Esophagus muscularis mucosa (tissue), 4 donors: ENCODE measurements at places on chromosomes 7 and 10. TPM values are rescaled to one million over a fixed set of nuclear protein-coding genes. Genes with fewer than 3 reads are reported as not detected.

Gene LRIT1
- total RNA-seq: not detected

Gene TSPAN12
- 6.5 TPM for total RNA-seq

Gene RADIL
- 12.1 TPM for total RNA-seq

Gene TET1
- total RNA-seq: 9.6 TPM

GRCh38 chr7:70772891-70773290 is 359.1 kb upstream of the GALNT17 start:
- no peak for DNase-seq

DNA sequence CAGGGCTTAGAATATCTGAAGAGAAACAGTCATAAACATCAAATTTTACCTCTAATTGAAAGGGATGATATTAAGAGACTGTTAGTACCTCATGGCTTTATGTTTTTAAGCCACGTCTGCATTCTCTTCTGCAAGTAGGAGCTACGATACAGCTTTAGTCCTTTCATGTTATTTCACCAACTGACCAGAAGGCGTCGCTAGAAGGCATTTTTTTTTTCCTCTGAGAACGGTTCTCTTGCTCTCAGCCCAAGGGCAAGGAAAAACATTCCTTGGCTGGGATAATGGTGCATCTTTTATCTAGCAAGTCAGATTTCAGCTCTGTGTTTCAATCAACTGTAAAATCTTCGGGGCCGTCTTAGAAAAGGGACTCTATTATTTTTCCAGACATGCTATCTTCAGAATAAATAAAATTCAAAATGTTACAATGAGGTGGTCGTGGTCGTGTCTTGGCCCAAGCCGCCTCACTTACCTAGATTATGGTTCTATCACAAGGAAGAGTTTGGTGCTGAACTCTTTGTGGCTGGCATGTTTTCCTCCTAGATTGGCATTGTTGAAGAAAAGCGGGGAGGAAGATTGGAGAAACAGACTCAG is 41.6 kb upstream of the LYZL2 start:
- no peak for DNase-seq

GRCh38 chr10:50623663-50624412 is at the start of gene SGMS1:
TSS of gene SGMS1 (minus strand) at chr10:50623956. CDS start at chr10:50344114, 279,842 bp downstream.
- peak; percentile 94 for DNase-seq

DNA sequence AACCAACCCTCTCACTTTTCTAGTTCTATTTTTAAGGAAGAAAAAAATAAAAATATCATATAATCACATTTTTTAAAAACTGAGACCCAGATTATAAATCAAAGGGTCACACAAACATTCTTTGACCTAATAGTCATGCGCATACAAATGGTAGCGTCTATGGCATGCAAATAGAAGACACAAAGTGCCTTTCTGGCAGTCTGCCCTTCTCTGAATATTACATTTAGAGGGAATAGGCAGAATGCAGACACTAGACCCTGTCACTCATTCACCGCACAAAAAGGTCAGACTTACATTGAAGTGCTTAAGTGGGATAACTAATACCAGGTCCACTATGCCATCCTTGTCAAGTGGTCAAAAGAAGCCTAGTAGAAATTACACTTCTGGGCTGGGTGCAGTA is 26.5 kb upstream of the FHIP2A start:
- no peak for DNase-seq

DNA sequence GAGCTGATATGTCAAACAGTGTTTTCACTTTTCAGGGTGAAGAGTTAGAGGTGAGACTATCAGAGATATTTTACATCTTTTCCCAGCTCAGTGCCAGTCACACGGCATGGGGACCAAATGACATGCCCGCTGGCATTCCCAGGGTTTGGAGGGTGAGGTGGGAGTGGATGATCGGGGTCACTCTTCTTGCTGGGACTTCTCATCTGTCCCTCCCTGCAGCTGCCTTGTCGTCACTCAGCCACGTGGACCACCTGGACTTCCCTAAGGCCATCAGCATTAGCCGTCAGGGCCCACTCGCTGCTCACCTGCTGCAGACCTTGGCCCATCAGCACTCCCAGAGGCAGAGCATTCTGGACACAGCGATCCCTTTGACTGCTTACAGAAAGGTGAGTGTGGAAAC is 301.8 kb downstream of the DNAJB6 start:
- no peak for DNase-seq

GRCh38 chr7:1247527-1248041 is 14.9 kb downstream of the UNCX start:
- no peak for DNase-seq

GRCh38 chr7:81993186-81993585 is 223.3 kb upstream of the HGF start:
- no peak for DNase-seq

GRCh38 chr10:117673230-117674010 is 130.9 kb downstream of the EMX2 start:
- no peak for DNase-seq

DNA sequence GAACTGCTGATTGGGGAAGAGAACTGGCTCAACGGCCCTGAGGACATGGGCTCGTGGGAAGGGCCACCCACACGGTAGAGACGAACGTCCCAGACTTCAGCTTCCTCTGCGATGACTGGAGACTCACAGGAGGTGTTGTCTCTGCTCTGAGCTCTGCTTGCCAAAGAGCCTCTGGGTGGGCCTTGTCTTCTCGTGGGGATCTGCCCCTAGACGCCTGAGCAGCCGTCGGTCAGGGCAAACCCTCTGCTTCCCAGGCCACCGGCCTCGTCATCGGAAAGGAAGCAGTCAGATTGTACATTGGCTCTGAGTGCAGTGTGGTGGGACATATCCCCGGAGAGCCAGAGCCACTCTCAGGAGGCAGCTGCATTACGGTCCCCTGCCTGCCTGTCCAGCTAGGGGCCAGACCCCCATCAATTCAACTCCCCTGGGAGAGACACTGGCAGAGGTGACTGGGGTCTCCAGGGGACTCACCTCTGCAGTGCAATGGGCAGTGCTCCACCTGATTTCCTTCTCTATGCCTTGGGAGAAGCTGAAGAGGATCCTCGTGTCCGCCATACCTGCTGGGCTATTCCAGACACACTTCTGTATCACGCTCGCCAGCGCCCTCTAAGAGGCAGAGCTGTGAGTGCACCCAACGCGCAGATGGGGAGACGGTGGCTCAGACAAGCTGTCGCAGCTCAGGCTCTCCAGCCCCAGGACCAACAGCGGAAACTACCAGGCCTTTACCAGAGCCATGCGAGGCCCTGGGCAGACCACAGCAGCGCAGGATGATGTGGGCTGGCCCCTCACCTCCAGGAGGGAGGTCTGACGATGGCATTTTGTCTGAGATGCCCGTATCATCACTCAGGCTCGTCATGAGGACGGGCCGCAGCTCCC is 227.4 kb downstream of the TCERG1L start:
- DNase-seq: no peak

DNA sequence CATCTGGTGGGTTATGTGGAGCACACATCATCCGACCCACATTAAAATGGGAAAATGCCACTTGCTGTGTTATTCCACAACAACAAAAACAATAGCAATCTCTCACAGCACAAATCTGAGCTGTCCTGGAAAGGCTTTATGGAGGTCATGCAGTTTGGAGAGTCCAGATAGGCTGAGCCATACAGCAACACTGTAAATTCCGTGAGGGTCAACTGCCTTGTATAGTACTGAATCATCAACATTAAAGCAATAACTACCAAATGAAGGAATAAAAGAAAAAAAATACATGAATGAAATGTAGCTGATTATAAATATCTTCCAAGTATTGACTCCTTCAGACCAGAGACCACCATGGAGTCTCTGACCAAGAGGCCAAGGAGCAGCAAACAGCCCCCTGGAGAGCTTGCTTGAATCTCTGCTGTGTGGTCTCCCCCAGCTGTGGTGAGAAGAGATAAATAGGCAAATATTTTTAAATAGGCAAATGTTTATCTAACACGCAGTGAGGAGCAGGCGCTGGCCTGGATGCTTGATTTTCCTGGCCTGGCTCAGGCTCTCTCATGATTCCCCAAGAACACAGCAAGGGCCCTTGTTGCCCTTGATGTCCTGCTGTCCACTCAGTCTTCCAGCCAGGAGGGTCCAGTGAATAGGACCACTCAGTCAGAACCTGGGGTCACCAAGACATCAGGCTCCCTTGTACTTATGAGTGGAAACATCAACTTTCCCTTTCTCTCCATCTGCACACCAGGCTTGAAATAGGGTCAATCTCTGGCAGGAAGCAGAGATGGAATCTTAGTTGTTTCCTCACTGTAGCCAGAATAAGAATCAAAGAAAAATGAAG is 1021.3 kb downstream of the XPNPEP1 start:
- DNase-seq: no peak

GRCh38 chr7:159237022-159237653 is 92.5 kb upstream of the VIPR2 start:
- peak; percentile 75 for DNase-seq

DNA sequence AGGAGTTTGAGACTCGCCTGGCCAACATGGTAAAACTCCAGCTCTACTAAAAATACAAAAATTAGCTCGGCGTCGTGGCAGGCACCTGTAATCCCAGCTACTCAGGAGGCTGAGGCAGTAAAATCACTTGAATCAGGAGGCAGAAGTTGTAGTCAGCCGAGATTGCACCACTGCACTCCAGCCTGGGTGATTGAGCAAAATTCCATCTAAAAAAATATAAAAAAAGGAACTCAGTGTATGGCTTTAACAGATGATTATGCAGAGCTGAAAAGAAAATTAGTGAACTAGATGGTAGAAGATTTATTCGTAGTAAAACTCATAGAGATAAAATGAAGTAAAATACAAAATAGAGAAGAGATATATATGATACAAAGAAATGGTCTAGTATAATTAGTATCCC is 12.6 kb upstream of the CNOT4 start:
- DNase-seq: no peak

DNA sequence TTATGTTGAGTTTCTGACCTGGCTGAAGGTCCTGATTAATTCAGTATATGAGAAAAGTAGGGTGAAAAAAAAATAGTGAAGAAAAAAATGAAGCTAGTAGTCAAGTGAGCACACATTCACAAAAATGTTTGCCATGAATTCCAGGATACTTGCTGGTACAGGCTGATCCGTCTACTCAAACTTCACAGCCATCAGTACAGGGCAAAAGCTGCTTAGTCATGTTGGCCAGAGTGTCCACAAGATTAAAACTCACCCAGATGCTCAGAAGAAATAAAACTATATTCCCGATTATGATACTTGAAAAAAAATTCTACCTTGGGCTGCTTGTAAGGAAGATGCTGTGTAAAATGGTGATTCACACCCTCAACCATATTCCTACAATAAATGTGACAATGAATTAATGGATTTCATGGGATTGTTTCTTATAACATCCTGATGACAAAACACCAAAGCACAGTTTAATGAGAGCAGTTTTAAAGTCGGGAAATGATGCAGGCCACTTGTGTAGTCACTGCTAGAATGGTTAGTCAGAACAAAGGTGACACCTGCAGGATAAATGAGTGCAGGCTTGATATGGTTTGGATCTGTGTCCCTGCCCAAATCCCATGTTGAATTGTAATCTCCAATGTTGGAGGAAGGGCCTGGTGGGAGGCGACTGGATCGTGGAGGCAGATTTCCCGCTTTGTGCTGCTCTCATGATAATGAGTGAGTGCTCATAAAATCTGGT is 49.2 kb upstream of the ANKRD1 start:
- DNase-seq: no peak

GRCh38 chr7:1815051-1815481 is 145.0 kb downstream of the ELFN1 start:
- peak; percentile 66 for DNase-seq

DNA sequence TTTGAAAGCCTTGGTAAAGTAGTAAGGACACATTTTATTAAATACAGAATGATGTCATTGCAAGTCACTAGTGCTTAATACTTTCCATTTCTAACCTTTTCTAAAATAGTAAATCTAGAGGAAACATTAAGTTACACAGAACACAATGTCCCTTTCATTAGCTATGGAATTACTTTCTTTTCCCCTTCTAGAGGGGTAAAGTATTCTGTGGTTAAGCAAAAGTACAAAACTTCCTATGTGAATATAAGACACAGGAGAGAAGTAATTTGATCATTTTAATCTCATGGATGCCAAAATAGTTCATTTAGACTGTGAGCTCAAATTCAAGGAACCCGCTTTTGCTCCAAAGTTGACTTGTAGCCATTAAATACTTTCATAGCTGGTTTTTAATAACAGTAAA is 49.8 kb downstream of the SEMA3E start:
- no peak for DNase-seq

DNA sequence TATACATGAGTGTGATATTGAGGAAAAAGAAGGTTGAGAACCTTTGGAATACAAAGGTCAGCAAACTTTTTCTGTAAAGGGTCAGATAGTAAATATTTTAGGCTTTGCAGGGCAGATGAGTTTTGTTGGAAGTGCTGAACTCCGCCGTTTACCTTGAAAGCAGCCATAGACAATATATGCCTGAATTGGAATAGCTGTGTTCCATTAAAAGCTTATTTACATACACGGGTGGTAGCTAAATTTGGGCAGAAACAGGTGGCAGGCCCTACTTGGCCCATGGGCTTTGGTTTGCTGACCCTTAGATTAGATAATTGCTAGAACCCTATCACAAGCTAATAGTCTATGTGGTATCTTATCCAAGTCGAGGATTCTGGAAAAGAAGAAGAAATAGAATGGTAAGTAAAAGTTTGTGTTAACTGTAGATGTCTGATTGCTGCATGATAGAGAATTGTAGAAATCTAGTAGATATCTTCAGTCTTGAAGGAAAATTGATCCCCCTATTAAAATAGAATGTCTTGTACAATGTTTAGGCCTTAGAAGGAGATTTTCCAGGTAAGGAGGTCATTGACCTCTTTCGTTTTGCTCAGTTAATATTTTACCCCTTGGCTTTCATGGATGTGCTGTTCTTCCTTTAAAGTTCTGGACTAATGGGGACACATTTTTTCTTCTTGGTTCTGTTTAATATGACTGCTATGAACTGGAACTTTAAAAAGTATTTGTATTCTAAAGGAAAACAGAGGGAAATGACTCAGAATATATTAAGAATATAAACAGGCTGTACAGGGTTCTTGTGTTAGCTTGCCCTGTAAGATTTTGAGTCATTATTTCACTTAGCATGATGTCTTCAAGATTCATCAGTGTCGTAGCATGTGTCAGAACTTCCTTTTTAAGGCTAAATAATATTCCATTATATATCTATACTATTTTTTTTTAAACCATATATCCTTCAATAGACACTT is 8.0 kb downstream of the RBM33 start:
- no peak for DNase-seq

DNA sequence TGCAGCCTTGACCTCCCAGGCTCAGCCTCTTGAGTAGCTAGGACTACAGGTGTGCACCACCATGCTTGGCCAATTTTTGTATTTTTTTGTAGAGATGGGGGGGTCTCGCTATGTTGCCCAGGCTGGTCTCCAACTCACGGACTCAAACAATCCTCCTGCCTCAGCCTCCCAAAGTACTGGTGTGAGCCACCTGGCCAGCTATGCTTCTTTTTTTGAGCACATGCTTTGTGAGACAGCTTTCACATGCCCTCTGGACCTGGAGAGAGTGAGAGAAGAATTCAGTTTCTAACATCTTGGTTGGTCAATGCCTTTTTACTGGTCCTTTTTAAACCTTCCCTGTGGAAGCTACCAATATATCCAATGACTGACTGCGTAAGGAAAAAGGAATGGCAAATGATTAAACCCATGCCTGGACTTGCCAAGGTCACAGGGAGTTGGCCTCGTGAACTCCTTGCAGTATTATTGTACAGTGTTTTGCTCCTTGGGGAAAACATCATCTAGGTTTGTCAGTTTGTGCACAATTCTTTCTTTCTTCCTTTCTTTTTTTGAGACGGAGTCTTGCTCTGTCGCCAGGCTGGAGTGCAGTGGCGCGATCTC is 6.2 kb upstream of the FOXK1 start:
- no peak for DNase-seq
